ENCODE measurements at places on chromosomes 7 and 10.

- DNase-seq, result no peak
Measured at GRCh38 chr7:34247468-34247867, 342.1 kb downstream of the BMPER start.

- no peak for DNase-seq
Measured at GRCh38 chr7:19489162-19489820, 219.5 kb downstream of the POLR1F start.

DNA sequence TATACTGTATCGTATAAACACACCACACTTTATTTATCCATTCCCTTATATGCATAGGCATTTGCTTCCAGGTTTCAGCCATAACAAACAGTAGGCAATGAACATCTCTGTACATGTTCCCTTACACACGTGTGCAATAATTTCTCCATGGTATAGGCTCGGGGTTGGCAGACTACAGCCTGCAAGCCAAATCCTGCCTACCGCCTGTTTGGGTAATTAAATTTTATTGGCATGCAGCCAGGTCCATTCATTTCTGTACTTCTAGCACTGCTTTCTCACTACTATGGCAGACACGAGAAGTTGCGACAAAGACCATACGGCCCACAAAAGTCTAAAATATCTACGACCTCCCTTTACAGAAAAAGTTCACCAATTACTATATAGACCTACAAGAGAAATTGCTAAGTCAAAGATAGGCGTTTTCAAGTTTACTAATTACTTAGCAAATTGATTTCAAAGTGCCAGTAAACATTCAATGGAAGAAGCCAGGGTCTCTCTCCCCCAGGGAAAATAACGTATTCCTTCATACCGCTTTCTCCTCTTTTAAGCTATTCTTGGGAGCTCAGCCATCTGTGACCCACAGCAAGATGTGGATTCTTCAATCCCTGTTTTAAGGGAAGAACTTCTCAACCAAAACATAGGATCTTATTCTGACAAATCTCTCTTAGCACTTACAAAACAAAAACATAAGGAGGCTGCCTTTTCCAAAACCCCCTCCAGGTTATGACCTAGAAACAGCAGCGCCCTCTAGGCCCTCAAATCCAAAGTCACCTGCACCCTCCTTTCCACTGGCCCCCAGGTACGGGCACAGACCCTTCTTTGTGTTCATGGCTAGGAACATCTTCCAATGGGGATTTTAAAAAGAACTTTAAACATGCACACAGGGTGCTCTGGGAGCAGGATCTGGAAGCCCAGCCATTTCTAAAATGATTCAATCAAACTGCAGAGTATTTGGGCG, 100.5 kb downstream of the FGFR2 start:
- DNase-seq, result no peak

DNA sequence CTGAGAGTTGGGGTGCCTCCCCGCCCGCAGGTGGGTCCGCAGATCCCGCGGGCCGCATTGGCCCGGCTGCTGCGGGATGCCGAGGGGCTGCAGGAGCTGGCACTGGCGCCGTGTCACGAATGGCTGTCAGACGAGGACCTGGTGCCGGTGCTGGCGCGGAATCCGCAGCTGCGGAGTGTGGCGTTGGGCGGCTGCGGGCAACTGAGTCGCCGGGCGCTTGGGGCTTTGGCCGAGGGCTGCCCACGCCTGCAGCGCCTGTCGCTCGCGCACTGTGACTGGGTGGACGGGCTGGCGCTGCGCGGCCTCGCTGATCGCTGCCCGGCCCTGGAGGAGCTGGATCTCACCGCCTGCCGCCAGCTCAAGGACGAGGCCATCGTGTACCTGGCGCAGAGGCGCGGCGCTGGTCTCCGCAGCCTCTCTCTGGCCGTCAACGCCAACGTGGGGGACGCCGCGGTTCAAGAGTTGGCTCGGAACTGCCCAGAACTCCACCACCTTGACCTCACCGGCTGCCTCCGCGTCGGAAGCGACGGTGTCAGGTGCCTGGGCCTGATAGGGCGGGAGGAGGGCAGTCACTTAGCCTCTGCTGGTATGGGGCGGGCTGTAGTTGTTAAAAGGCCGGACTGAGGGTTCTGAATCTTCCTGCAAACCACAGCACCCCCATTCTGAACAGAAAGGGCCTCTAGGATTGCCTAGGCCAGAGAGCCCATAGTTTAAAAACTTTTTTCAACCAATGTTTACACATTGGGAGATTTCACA, 1.3 kb downstream of the FBXL15 start:
- no peak for DNase-seq

GRCh38 chr10:82267014-82267413, 392.0 kb downstream of the NRG3 start:
- DNase-seq, result no peak

- no peak for DNase-seq
Measured at GRCh38 chr7:39686261-39686924, 63.0 kb downstream of the RALA start.

GRCh38 chr10:35885076-35885475, 243.0 kb upstream of the FZD8 start:
- DNase-seq, result no peak

Measured in activated gamma-delta T cell treated with Interleukin-2 at 50 U/mL for 16 hours (primary cell).